ENCODE measurements at places on chromosomes 11 and 22.

DNA sequence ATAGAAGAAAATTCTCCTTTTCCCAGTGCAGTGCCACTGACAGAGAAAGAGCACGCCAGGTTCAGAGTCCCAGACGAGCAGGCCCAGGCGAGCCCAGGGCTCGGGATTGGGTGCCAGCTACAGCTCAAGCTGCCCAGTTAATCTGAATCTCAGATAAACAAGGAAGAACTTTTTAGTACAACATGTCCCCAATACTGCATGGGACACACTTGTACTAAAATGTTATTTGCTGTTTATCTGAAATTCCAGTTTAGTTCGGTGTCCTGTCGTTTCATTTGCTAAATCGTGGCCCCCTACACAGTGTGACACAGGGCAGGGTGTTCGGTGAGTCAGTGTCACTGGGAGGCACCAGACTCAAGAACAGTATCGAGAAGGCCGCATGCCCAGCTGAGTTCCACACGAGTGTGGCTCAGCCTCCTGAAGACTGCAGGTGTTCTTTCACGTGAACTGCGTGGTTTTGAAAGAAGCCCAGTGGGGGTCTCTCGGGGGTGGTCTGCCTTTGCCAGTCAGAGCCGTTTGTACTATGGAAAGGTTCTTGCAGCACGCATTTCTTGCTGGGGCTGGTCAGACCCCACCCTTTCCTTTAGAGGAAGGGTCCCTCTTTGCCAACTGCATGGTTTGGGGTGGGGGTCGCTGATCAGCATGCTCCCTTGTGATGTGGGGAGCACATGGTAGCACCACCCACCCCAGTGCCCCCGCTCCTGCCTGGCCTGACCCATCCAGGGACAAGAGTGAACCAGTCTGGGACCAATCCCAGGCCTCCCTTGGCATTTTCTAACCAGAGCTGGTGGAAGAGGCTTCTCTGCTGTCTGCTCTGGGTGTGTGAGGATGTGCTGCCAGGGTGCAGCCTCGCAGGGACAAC lies 115.6 kb upstream of the B3GAT1 start:
- DNase-seq, result no peak

DNA sequence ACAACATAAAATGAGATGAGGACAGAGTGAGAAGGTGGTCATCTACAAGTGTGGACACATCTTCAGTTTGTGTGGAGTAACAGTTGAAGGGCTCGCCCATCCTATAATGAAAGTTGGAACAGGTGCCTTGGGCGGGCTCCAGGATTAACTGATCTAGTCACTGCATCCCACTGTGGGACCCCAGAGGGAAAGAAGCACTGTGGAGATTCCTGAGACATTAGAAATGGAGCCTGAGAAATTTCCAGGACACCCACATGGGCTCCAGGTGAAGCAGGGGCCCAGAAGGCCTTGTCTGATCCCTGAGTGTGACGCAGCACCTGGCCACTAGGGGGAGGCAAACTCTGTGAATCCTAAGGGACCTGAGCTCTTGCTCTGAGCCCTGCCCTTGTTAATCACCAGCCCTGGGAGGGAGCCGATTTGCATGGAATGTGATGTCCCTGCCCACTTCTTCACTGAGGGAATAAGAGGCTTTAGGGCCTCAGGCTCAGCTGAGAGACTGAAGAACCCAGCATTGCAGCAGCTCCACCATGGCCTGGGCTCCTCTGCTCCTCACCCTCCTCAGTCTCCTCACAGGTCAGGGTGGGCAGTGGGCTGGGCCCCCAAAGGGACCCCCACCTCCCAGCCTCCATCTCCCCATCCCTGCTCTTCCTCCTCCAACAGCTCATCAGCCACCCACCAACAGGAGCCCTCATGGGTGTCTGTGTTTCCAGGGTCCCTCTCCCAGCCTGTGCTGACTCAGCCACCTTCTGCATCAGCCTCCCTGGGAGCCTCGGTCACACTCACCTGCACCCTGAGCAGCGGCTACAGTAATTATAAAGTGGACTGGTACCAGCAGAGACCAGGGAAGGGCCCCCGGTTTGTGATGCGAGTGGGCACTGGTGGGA lies 98.4 kb downstream of the VPREB1 start:
- peak; percentile 60 for DNase-seq

GRCh38 chr11:96486890-96487611 lies 97.2 kb downstream of the JRKL start:
- no peak for DNase-seq

- no peak for DNase-seq
Observed at GRCh38 chr11:94574193-94574961, 7.2 kb downstream of the PIWIL4 start.

- no peak for DNase-seq
Observed at GRCh38 chr11:65545853-65546216, 12.3 kb downstream of the LTBP3 start.

DNA sequence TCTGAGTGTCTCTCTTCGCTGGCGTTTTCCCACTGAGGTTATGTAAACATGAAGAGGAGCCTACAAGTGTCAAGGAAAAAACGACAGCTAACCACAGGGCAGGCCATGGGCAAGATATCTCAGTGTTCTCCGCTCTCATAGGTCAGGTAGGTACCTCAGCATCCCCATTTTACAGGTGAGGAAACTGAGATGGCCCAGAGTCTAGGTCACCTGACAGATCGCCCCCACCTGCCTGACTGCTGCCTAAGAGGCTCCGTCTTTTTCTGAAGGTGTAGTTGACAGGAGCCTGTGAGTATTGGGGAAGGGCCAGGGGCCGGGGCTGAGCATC lies 847 bp upstream of the NDUFA6 start:
- DNase-seq, result no peak

DNA sequence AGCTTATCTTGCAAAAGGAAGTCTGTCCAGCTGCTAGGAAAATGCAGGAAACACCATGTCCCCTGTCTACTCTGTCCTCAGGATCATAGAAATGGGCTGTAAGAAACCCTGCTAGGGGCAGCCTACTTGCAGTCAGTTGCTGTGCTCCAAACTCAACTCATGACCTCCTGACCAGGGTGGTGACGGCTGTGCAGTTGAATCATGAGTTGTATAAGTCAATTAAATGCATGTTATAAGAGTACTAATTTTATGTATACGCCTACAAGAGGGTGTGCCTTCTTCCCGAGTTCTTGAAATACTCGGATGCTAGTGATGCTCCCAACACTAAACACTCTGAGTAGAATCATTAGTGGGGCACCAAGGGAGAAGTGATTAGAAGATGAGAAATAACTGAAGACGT lies 776.4 kb downstream of the OPCML start:
- DNase-seq, result no peak

Data from stimulated activated CD4-positive, alpha-beta T cell treated with anti-CD3 and anti-CD28 coated beads, Interleukin-15, amount 100 ng/mL, for 1 hour (primary cell).